ENCODE measurements at places on chromosomes 13 and 19.

GRCh38 chr19:19354007-19354406 is 33.4 kb downstream of the MAU2 start:
- no peak for DNase-seq

GRCh38 chr13:41254902-41255301 is 8.5 kb downstream of the MTRF1 start:
- no peak for DNase-seq

- DNase-seq, result no peak
Measured at GRCh38 chr13:29817604-29818378, 32.6 kb downstream of the UBL3 start.

DNA sequence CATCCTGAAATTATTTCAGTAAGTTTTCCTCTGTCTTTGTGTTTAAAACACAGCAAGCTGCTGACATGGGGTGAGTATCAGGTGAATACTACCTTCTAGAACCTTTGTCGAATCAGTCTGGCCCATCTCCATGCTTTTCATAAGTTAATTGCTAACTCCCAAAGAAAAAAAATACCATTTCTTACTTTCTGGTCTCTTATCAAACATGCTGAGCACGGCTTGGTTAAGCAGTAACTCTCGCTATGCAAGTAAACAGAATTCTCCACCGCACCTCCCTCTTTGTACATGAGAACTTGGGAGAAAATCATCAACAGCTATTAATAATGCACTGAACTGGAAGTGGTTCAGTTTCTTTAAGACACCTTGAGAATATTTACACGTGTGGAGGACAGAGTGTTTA is 88.6 kb downstream of the FGF9 start:
- no peak for DNase-seq

DNA sequence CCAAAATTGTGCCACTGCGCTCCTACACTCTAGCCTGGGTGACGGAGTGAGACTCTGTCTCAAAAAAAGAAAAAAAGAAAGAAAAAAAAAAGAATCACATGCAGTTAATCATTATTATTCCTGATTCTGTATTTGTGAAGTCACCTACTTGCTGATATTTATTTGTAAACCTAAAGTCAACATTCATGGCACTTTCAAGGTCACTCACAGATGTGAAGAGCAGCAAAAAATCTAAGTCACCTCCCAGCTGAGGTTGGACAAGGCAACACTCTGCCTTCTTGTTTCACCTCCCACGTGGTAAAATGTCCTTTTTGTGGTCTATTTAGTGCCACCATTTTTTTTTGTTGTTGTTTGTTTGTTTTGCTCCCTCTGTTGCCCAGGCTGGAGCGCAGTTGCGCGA is 26.5 kb downstream of the WDR88 start:
- no peak for DNase-seq

- DNase-seq, result no peak
Measured at GRCh38 chr19:30969591-30969990, 379.6 kb downstream of the TSHZ3 start.

GRCh38 chr13:56909896-56910600 is 230.7 kb upstream of the PRR20A start:
- DNase-seq, result no peak

GRCh38 chr19:11377237-11377636 is 2.8 kb downstream of the SWSAP1 start:
- no peak for DNase-seq

DNA sequence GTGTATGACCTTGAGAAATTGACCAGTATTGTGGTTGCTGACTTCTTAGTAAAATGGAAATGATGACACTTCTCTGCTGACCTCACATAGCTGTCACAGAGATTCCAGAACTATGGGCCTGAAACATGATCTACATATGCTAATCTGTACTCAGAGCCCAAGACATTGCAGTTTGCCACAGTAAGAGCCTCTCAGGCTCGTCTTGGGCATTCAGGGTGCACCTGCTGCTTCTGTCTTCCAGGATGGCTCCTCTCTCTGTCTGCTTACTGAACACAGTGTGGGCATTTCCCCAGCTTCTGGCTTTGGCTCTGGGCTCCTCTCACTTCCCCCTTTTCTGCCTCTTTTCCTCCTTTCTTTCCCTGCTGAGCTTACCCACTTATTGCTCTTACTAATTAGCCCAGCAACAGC is 22.3 kb upstream of the SLC46A3 start:
- no peak for DNase-seq

All from stimulated activated CD8-positive, alpha-beta memory T cell treated with anti-CD3 and anti-CD28 coated beads, Interleukin-15, amount 100 ng/mL, for 4 hours (primary cell).